NCI-H2107 (cell line): ENCODE measurements at places on chromosomes 6 and 20.

DNA sequence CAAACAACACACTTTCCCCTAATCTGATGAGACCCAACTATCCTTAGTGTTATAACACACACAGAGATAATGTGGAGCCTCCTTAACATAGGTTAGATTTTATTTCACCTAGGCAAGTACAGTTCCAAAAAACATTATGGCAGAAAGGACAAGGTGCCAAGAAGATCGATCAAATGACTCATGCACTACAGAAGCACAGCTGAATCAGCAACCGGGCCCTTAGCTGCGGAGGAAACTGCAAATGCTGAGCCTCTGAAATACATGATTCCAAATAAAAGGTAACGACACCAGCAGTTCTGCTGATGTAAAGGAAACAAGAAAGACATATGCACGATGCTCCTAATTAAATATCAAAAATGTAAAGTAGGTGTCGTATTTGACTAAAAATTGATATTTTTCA lies 19.9 kb upstream of the MUC21 start:
- DNase-seq: no peak

DNA sequence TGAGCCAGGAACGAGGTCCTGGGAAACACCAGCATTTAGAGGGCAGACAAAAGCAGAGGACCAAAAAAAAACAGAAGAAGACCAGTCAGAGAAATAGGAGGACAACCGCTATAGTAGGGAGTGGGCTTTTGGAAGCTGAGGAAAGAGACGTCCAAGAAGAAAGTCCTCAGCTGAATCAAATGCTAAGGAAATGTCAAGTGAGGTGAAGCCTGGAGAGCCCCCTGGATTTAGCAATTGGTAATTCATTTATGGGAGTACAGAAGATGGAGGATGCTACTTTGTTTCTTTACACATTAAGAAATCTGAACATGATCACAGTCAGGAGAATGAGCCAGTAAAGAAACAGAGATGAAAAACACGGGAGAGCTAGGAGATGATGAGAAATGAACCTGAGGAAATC lies 41.1 kb downstream of the LRP11 start:
- DNase-seq: no peak

- no peak for DNase-seq
These were observed 18.7 kb upstream of the TTPAL start for GRCh38 chr20:44457016-44457415.

- DNase-seq: no peak
These were observed 55.8 kb downstream of the CDH22 start for GRCh38 chr20:46252352-46253091.

GRCh38 chr6:21665392-21666200 lies 72.0 kb downstream of the SOX4 start:
- DNase-seq: no peak

GRCh38 chr6:91428296-91428695 lies 841.4 kb upstream of the MAP3K7 start:
- DNase-seq: no peak

- no peak for DNase-seq
These were observed 92.0 kb downstream of the CD40 start for GRCh38 chr20:46209930-46210671.

DNA sequence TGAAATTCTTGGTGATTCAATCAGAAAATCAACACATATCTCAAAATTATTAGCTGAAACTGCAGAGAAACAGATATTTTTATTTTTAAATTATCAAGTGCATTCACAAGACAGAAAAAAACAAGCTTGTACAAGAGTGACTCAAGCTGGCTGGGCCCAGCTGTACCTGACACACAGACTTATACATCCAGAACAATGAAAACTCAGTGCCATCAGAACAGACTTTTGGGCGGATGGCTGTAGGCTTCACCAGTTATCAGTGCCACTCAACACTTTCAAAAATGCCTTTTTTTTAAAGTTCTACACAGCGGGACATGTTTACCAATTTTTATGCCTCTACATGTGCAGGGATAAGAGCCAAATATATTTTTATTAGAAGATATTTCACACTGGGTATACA lies 102.8 kb downstream of the MYB start:
- no peak for DNase-seq

- DNase-seq: no peak
These were observed 684.6 kb downstream of the RFPL4B start for GRCh38 chr6:113031591-113032238.

DNA sequence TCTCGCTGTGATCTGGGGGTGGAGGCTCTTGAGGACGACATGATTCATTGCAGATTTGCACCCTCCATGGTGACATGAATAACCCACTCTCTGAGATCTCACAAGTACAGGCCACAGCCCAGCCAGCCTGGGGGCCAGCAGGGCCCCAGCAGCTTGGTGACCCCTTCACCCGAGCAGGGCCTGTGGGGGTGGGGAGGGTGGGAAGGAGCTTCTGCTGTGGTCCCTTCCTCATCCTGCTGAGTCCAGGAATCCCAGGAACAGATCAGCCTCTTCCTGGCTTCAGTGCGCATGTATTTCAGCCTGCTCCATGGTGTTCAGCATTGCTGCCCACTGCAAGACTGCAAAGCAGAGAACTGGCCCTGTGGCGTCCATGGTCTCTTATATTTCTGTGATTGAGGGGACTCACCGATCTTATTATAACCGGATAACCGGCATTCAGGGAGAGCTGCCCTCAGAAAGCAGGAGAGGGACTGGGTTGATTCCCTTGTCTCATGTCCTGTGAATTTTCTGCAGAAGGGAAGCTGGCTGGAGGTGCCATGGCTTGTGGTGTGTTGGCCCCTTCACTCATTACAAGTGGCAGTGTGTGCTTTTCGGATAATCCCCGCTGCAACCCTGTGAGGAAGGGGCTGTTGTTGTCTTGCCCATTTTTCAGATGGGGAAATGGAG lies 118.8 kb upstream of the FRMD1 start:
- no peak for DNase-seq

DNA sequence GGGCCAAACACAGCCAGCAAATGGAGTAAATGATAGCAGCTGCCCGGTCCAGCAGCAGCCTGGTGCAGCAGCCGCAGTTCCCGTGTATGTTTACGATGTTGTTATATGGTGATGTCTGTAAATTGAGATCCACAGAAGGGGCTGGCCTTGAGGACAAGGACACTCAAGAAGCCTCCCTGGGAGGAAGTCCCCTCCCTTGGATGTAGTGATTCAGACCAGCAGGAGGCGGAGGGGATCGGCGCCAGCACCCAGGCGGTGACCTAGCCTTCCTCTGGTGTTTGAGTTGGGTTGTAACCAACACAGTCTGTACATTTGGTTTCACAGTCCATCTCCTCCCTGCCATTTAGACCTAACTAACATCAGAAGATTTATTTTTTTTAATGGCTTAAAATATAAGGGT lies 187.8 kb downstream of the SYNDIG1 start:
- no peak for DNase-seq

- DNase-seq: no peak
These were observed 611.9 kb upstream of the MAP3K7 start for GRCh38 chr6:91198588-91199255.

DNA sequence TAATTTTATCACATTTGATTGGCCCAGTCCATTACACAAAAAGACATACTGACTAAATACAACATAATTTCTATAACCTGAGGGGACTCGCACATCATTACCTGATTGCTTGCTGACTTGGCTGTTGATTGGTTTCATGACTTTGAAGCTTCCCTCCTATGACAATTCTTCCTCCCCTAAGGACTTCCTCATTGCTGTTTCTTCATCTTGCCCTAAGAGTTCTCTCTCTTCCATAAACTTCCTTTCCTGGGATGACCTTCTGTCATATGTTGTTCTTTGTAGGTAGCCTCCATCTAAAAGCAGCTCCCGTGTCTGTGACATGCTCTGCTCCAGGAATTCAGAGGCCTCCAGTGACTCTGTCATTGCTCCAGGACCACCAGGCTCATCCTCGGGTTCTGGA lies 22.6 kb downstream of the RSPH3 start:
- DNase-seq: no peak

- DNase-seq: no peak
These were observed 9.1 kb upstream of the MAPK13 start for GRCh38 chr6:36120979-36121786.

DNA sequence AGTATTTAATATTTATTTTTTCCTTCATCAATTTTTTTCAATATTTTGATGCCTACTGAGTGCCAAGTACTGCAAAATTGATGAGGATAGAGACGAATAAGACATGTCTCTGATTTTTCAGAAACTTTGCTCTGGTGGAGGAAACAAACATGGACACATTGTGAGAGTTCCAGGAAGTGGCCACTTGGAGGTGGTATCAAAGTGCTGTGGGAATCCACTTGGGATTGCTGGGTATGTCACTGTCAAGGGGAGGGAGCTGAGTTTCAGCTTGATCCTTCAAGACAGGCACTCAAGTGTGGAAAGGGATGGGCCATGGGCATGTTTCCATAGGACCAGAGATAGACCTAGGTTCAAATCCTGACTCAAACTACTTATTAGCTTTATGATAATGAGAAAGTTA lies 24.5 kb upstream of the ABCC10 start:
- no peak for DNase-seq

DNA sequence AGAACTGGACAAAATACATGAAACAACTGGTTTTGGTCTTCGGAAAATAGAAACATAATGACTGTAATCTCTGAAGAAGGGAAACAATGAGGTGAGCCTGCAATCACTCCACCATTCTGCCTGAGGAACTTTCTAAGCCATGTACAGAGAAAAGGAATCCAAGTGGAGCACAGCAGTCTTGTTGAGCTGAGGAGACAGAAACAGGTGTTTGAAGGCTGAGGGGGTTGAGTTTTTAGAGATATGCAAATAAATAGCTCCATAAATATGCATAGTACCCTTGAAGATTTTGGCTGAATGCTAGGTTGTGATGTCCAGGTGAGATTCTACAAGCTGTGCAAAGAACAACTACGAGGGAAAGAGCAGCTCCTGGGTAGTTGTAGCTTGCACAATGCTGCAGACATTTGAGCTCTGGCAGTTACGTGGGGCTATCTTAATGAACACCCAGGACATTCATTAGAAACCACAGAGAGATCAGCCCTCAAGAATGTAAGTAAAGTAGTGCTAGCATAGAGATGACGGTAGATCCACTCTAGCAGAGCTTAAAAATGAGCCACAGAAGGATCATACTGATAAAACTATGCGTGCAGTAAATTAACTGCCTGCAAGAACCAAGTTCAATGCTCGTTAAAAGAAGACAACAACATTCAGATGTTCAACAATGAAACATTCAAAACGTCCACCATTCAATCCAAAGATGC lies 24.3 kb downstream of the TUBB2B start:
- no peak for DNase-seq

DNA sequence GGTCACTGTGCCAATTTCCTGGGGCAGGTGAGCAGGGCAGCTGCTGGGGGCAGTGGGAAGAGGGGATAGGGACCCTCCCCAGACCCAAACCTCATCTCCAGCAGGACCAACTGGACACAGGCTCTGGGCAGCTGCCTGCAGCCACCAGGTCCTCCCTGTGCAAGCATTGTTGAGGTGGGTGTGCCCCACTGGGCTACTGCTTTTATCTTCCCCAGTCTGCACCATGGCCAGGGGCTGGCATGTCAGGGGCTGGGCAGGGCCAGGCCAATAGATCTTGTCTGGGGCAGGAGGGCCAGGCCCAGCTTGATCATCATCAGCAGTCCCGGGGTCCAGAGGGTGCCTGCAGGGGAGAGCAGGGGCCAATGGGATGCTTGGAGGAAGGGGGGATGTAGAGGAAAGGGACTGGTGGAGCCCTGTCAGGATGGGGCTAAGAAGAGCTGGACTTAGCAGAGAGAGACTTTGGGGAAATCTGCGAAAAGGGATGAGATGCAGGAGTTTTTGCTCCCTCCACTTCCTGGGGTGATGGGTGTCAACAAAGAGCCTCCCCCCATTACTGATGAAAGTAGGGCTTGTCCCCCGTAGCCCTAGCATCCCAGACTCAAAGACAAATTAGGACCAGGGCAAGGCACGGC lies 5.7 kb downstream of the EBF4 start:
- no peak for DNase-seq

DNA sequence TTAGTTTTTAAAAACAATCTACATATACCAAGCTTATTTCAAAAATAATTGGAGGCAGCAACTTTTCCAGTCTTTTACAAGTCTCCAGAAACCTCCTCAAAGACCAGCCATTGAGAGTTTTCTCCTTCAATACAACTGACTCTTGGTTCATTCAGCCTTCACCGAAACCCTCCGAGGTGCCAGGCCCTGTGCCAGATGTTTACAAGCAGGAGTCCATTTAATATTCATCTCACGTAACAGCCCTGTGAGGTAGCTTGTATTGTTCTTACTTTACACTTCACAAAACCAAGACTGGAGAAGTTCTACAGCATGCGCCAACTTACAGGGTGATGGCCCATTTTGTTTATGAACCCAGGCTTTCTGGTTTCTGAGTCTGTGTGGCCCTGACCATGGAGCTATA lies 5.5 kb upstream of the NEDD9 start:
- no peak for DNase-seq

DNA sequence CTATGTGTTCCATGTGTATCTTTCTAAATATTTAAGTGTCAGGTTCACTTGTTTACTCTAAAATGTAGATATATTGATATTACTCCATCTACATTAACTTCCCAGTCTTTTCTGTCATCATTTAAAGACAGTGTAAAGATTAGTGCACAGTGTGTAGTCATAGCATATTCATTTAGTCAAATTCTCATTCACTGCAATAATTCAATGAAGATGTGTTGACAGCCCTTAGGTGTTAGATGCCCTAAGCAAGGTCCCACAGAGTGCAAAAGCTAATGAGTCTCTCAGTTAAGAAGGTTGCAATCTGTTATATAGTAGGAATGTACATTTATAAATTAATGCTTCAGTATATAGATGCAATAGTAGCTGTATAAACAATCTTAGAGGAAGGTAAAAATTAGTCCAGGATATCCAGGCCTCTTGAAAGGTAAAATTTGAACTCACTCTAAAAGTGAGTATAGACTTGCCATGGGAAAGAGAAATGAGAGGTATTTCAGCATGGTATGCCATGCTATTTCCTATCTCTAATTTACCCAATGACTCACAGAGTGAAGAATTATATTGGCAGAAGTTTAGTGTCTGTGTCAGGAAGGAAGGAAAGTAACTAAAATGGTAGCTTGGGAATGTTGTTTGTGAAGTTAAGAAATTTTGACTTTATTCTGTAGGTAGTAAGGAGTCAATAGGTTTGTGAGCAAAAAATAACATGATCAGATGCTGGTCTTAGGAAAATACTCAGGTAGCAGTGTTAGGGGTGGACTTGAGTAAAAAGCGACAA lies 969.9 kb upstream of the CITED2 start:
- DNase-seq: no peak

- no peak for DNase-seq
These were observed 306.7 kb downstream of the PLCB1 start for GRCh38 chr20:8438748-8439147.

GRCh38 chr6:3337521-3338350 lies 79.0 kb downstream of the PSMG4 start:
- DNase-seq: no peak
